H4 (cell line): ENCODE measurements at places on chromosomes 1 and 21. TPM values are rescaled to one million over a fixed set of nuclear protein-coding genes. Genes with fewer than 3 reads are reported as not detected.

Gene NRAS
- 45.0 and 52.6 TPM in 2 replicates for total RNA-seq

Gene A3GALT2
- not detected in 2 replicates for total RNA-seq

Gene FCRL4
- not detected in 2 replicates for total RNA-seq

Gene MNDA
- total RNA-seq, result 0.39 TPM in 1 of 2 replicates, not detected in the other

Gene CFAP45
- 0.21 and 0.62 TPM in 2 replicates for total RNA-seq

DNA sequence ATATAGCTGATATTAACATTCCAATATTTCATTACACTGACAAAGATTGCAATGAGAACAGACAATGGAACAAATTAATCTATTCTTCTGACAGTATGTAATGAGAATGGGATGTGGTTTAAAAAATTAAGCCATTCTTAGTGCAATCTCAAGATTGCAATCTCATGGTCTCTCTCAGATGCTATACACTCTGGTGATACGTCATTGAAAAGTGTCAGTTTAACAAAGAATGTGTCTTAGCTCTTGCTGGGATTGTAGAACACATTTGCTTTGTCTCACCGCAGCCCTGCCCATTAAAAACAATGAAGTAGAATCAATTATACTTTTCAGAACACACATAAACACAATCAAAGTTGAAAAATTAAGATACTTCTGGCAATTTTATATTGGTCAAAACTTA is 55.2 kb downstream of the LRRC53 start:
- DNase-seq, result no peak

DNA sequence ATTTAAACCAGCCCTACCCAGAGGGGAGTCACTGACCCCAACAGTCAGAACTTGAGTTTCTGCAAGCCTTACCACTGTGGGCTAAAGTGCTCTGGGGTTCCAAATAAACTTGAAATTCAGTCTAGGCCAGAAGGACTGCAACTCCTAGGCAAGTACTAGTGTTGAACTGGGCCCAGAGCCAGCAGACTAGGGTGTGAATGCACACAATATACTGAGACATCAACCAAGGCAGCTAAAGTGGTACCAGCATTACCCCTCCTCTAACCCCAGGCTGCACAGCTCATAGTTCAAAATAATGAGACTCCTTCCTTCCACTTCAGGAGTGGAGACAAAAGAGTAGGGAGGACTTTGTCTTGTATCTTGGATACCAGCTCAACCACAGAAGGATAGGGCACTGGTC is 18.9 kb upstream of the IL20 start:
- DNase-seq, result no peak

- no peak for DNase-seq
These were observed 5.6 kb downstream of the MCOLN2 start for GRCh38 chr1:84991097-84991920.

DNA sequence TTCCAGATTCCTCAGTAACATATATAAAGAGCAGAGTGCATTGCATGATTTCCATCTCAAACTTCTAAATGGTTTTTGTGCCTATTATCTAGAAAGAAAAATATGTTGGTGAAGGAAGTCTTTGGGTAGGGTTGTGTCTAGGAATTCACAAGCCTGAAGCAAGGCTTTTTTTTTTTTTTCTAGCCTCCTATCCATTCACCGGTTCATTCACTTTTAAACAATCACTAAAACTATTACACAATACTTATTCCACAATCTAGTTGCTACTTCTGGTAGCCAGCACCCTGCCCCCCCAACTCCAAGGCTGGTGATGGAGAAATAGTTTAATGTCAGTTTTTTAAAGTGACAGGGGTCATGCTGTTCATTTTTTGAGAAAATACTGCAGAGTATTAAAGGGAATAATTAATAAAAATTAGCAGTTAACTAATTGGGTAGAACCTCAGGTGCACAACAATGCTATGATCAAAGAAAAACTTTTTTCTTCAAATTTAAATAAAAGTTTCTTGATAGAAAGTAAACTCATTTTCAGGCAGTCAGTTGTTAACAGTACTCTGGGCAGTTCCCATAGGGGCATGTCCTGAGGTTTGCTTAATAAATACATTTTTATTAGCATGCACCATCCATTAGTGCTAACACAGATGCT is 10.9 kb downstream of the IRF2BP2 start:
- no peak for DNase-seq

DNA sequence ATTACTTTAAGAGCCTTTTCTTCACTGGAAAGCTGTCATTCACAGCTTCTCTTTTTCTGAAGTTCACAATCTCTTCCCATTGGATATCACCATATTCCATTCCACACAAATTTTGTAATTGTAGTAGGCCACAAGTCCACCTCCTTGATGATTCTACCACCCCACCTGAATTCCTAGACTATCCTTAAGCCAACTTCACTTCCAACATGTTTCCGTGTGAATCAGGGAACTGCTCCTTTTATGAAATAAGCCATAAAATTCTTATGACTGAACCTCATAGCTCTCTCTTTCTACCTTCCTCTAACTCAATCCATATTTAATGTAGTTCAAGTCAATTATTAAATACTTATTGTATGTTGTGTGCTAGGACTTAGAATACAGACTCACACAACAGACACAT is 16.6 kb upstream of the ZRANB2 start:
- DNase-seq, result no peak

DNA sequence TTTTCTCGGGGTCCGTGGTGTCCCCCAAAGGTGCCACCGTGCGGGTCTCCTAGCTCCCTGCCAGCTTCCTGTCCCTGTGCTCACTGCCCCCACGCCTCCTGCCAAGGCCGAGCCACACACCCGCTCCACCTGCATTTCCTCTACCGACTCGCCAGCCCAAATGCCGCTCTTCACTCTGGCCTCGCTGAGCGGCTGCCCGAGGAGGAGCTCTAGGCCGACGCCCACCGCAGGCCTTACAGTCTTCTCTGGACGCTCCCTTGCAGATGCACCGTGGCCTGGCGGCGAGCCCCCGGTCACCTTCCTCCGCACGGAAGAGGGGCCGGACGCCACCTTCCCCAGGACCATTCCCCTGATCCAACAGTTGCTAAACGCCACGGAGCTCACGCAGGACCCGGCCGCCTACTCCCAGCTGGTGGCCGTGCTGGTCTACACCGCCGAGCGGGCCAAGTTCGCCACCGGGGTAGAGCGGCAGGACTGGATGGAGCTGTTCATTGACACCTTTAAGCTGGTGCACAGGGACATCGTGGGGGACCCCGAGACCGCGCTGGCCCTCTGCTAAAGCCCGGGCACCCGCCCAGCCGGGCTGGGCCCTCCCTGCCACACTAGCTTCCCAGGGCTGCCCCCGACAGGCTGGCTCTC is 26.3 kb downstream of the FTCD start:
- DNase-seq, result no peak

DNA sequence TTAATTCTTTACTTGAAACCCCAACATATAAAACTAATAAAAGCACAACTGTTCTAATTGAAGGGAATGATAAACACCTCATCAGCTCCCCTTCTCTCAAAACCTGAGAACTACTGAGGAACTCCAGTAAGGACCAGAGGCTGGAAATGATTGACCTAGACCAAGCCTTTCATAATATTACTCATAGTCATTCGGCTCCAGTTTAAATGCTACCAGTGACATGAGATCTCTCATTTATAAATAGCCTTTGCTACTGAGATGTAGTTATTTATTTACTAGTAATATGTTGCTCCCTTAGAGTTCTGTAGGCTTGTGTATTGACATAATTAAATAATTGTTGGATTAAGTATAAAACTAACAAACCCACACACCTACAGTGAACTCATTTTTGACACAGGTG is 209.8 kb upstream of the PRMT6 start:
- no peak for DNase-seq

DNA sequence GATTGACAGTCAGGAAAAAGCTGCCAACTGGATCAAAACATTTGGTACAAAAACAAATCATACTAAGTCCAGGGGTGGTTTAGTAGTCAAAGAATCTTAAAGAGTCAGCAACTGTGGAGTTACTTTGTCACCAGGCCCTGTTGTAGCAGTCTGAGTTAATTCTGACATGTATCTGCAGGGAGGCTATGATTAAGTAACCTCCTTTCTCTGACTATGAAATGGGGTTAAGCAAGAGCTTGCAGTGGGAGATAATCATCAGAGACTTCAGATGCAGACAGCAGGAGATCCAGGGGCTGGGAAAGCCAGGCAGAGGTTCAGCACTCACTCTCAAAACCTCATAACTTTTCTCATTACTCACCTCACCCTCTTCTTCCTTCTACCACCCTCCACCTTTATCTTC is 99.2 kb upstream of the BTG3 start:
- DNase-seq, result no peak

- DNase-seq, result no peak
These were observed 163.8 kb upstream of the ESRRG start for GRCh38 chr1:216887032-216887431.

DNA sequence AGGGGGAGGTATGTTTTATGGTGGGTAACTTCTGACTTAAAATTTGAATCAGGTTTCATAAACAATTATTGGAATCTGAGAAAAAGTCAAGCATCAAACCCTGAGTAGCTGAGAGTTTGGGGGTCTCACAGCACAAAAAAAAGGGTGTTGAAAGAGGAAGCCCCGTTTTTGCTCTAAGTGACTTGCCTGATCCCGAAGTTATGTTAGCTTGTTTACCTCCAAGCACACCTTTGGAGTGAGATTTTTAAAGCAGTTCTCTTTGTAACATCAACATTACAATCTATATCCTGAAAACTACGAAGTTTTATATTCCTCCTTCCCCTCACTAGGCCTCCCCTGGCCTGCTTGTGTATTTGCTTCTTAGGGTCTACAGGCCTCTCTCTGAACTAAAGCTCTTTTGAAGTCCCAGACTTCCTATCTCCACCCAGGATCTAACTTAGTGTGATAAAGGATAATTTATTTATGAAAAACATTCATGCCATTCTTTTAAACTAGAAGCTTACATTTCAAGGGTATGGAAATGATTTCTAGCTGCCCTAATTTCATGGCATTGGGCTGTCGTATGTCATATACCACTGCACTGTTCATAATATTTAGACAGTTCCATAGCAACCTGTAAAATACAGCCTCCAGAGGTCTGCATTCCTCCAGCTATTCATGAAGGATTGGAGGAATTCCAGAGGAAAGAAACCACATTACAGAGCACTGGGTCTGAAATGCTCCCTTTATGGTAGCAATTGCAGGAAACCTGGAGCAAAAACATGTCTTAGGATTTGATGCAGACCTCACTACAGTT is 36.1 kb upstream of the RGS1 start:
- peak; percentile 92 for DNase-seq

DNA sequence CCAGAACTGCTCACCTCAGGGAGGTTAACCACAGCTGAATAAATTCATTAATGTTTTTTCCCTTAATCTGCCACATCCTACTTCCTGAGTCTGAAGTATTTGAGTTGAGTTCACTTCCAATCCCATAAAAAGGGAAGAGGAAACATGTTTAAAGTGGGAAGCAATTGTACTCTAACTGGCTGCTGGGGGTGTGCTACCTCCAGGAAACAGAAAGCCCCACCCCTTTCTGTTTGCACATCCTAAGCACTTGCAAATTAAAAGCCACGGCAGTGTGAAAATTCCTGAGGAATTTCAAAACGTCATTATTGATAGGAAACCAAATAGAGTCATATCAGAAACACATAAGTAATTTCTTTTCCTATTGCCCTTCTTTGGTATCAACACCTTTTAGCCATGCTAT is 307.0 kb upstream of the NR5A2 start:
- no peak for DNase-seq
